MM.1S (cell line): ENCODE measurements at places on chromosomes 5 and 9.

- DNase-seq: peak; percentile 26
Measured at GRCh38 chr9:103444176-103444575, 449.0 kb downstream of the CYLC2 start.

GRCh38 chr9:88730780-88731179 is 195.8 kb downstream of the NXNL2 start:
- DNase-seq: no peak

- DNase-seq: no peak
Measured at GRCh38 chr5:2158109-2158508, 275.4 kb upstream of the IRX4 start.

DNA sequence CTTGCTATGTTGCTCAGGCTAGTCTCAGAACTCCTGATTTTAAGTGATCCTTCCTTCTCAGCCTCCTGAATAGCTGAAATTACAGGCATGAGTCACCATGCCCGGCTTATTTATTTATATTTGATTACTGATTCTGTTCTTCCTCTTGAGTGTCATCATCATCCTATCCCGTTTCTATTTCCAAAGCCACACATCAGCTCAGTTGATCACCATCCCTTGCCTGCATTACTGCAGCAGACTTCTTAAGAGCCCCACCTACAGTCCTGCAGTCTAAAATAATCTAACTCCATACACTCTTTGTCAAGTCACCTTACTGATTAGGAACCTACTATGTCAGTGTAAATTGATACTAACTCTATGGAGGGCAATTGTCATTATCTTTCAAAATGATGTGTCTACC is 138.9 kb upstream of the RAI14 start:
- no peak for DNase-seq

DNA sequence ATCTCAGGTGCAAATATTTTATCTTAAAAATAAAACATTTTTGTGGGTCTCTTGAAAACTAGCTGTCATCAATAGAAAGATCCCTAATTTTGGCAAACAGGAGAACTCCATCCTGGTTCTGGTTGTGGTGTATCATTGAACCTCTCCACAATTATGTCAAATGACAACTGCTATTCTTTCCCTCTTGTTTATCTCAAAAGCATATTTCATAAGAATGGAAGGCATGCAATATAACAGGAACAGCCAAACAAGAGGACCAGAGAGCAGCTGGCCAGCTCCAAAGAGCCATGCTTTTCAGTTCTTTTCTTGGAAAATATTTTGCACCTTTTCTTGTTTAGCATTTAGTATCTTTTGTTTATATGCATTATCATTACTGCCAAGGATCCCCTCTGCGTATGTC is 125.4 kb downstream of the ADAMTS6 start:
- DNase-seq: no peak

- no peak for DNase-seq
Measured at GRCh38 chr9:8401961-8402705, 602.6 kb upstream of the DMAC1 start.

- DNase-seq: no peak
Measured at GRCh38 chr5:83644301-83644700, 76.4 kb downstream of the HAPLN1 start.

- no peak for DNase-seq
Measured at GRCh38 chr9:136211441-136212344, 6.8 kb upstream of the LHX3 start.

GRCh38 chr5:84354101-84354500 is 30.6 kb downstream of the EDIL3 start:
- no peak for DNase-seq

DNA sequence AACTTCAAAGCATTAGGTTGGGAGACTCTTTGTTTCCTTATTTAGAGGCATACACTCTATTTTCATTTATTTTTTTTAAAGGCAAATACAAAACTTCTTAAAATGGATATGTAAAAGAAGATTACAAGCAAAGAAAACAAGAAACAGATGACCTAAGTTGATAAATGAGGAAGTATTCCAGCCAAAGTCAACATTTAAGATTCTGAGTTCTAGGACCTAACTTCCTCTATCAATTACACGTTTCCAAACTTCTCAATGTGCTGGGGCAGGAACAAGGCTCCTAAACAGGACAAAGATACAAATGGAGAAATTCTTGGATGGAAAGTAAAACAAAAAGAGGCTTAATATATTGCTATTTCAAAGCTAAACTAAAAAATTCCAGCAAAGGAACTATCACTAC is 89.5 kb downstream of the TLE1 start:
- no peak for DNase-seq

- DNase-seq: no peak
Measured at GRCh38 chr5:55699041-55699688, 13.0 kb downstream of the SLC38A9 start.

DNA sequence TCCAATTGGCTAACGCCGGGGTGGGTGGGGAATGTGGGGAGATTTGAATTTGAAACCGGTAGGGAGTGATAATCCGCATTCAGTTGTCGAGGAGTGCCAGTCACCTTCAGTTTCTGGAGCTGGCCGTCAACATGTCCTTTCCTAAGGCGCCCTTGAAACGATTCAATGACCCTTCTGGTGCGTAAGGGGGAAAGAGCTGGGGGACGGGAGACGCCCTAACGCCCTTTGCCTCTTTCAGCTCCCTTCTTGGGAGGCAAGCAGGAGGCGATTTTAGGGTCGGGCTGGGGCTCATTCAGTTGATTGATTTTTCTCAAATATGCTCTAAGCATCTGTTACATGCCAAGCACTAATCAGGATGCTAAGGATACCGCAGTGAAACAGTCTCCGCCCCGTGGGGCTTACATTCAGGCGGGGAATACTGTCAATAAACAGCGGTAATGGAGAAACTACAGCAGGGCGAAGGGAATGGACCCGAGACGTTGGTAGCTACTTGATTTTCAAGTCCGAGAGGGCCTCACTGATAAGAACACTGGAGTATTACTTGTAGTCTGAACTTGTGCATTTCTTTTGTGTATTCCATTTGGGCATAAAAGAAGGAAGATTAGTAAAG is at the start of gene HMMR:
Gene HMMR (plus strand): TSS at position 71 of the 610 bp plus-strand sequence. CDS start 61 bp downstream, at position 132.
- DNase-seq: peak; percentile 33

- DNase-seq: peak; percentile 86
Measured at GRCh38 chr9:33446240-33446945, 1.0 kb downstream of the AQP3 start.

DNA sequence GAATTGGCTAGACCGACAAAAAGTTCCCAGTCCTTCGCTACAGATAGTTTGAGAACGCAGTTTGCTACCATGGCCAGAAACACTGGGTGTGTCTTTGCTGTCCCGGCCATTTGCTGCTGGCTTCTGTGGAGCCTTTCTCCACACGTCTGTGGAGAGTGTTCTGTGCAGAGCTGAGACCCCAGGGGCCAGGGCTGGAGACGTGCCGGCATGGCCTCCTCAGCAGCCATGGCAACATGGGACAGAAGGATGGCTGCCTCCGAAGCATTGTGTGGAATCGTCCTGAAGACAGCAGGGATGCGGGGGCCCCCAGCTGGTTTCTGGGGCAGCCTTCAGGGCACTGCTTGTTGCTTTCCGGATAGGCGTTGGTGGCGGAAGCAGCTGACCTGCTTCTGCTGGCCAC is 142.8 kb downstream of the GADD45G start:
- no peak for DNase-seq

- DNase-seq: no peak
Measured at GRCh38 chr5:159887050-159887449, 29.2 kb upstream of the ADRA1B start.

DNA sequence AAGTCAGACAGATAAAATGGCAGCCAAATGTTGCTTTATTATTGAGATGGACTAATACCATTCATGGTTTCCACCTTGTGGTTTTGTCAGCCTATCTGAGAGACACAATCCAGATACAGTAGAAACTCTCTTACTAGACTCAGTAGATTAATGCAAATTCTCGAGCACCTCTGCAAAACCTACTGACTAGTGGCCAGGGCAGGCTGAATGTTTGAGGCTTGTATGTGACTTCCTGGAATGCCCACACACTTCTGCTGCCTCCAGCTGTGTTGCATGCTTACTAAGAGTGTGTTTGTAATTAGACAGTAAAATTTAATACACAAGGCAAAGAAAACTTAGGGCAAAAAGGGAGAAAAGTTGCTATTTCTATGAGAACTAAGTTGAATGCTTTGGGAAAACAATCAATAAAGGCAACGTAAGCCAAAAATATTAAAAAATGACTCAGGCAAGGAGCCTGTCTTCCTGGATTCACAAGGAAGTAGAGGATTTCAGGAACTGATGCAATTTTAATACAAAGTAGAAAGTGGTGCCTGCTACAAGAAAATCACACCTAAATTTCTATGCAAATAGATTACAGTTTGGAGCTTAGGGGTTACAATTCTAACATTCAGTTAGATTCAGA is 30.2 kb upstream of the CCNG1 start:
- DNase-seq: peak; percentile 91

- DNase-seq: no peak
Measured at GRCh38 chr9:20228096-20228495, 394.2 kb downstream of the MLLT3 start.

DNA sequence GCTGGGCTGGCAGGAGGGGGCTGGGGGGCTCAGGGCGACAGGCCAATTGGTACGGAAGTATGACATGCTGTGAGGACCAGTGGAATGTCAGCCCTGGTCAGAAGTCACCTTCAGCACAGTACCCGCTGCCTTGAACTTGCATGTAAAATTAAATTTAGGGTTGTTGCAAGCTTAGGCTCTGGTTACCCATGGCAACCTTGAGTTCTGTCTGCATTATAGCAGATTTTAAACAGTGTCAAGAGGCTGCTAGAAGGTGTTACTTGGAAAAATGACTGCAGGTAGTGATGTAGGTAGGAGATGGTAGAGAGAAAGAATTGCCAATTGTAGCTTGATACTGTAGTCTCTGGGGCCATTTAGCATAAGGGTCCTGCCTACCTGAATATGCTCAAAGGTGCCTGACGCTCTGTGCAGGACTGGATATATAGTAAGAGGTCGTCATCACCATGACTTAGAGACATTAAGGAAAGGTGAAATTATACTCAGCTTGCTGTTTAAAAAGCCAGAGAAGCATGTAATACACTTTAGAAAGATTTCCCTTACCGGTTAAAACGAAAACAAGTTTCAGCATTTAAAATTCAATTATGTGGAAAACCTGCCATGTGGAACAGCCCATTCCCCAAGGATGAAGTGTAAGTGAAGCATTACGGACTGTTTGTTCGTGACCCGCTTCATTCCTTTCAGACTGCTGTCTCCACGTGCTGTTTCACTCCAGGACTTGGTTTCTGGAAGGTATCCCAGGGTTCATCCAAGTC is 169.0 kb downstream of the PDZD2 start:
- DNase-seq: no peak

DNA sequence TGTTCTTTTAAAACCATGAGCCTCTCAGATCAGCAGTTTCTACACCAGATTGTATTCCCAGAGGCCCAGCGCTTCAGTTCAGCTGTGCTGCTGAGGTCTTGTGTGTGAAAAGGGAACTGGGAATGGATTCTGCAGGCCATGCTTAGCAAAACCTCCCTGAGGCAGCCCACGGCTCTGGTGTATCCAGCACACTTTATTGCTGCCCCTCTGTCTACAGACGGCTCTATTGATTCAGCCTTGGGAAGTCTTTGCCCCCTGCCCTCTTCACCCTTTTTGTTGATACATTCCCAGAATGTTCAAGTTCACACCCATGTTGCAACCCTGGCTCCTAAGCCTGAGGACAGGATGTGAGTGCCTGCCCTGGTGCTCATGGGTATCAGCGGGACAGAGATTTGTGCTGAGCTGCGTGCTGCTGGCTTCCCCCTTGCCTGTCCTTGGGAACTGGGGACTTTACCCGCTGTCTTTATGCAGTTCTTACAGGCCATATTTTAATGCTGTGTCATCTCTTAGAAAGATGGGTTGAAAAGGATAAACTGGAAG is 37.3 kb downstream of the ARHGAP26 start:
- no peak for DNase-seq

DNA sequence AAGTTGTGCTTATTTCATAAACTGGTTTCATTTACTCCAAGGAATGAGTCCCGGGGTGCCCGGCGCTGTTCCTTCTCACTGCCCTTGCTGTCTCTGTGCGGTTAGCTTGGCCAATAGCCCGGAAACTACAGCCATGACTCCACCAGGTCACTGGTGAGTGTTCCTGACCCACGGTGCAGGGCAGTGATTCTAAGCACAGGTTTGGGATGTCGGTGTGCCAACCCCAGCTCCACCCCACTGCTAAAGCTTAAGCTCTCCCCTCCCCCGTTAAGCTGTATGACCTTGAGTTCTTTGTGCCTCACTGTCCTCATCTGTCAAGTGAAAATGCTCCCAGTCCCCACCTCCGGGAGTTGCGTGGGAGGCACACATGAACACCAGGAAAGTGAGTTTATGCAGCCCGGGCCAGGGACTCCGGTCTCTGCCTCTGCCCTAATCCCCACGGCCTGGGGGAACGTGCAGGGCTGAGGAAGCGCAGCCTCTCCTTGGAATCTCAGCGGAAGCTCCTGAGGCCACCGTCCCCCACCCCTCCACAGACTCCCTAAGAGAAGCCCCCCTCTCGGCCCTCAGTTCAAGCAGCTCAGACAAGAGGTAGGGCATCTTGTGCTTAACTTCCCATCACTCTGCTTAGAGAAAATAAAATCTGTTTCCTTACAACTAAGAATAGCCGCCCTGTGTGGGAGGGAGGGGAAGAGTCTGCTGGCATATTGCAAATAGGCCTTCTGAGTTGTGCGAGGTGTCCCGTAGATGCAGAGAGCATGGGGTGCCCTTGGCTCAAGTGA is 92.0 kb upstream of the RAI14 start:
- DNase-seq: no peak

GRCh38 chr9:131963072-131964030 is 116.3 kb downstream of the MED27 start:
- DNase-seq: no peak

DNA sequence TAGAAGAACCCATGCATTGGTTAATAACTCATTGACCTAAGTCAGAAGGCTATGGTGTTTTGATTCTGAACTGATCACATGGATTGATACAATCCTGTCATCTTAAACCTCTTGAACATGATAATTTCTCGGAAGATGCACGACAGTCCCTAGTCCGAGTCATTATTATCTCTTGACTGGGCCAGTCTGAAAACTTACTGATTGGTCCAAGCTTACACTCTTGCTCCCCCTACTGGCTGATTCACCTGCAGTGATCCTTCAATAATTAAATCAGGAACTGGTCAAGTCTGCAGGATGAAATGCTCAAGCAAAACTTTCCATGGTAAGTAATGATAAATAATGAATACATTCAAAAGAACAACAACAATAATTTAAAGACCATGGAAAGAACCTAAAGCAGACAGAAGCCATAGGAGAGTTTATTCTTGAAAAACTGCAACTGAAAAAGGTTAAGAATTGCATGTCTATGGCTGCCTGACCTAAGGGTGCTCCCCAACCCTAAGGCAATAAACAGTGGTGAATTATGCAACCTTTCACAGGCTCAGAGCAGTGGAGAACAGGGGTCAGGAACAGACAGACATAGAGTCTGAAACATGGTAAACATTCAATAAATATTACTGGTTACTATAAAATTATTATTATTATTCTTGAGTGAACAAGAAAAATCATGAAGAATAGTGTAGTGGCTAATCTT is 79.3 kb downstream of the BRINP1 start:
- DNase-seq: peak; percentile 61

- no peak for DNase-seq
Measured at GRCh38 chr9:93480262-93480661, 26.9 kb upstream of the FAM120AOS start.
